Ureter (tissue), 1 donor: ENCODE measurements at places on chromosomes 6 and 20. TPM values are rescaled to one million over a fixed set of nuclear protein-coding genes. Genes with fewer than 3 reads are reported as not detected.

DNA sequence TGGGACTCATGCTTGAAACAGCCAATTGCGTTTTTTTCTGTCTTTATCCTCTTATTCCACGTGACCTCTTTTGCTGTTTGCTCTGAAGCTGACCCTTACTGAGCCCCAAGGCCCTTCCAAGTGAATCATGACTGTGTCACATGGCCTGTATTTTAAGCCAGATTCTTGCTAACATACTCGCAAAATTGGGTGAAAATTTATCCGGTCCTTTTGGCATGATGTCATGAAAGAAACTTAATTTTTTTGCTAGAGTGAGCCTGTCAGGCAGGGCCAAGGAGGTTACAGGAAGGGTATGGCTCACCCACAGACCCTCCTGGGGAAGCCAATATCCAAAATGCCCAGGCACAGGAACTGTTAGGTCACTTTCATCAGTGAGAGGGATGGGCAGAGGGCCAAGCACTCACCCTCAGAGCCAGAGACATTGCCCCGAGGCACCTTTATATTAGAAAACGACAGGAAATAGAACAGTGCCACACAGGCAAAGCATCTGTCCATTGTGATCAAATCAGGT, 296.7 kb downstream of the CDH26 start:
- DNase-seq, result no peak

DNA sequence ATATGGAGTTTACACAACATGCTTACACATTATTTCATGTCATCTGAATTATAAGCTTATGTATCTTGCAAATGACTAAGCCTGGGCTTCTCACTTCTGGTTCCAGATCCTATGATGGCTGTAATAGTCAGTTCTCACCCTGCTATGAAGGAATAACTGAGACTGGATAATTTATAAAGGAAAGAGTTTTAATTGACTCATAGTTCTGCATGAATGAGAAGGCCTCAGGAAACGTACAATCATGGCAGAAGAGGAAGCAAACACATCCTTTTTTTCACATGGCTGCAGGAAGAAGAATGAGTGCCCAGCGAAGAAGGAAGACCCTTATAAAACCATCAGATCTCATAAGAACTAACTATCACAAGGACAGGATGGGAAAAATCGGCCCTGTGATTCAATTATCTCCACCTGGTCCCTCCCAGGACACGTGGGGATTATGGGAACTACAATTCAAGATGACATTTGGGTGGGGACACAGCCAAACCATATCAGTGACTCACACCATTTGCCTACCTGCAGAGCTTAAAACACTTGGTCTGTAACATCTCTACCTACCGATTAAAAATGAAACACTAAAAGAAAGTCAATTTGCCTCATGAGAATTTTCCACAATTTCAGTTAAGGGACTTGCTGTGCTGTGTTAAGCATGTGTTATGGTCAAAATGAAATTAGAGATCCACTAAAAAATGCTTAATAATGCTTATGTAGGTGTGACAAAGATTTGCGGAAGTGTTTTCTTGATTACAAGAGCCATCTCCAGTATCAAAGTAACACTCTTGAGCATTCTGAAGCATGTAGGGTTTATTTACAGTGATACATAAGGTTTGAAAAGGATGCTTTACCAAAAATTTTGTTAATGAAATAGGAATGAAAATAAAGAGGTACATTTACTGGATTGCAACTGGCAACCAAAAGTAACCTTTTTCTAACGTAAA, 2.2 kb upstream of the RWDD1 start:
- DNase-seq, result no peak

GRCh38 chr6:133286765-133287164, 45.6 kb downstream of the EYA4 start:
- no peak for DNase-seq

GRCh38 chr6:143223895-143224294, 163.2 kb downstream of the AIG1 start:
- DNase-seq, result peak; percentile 60

DNA sequence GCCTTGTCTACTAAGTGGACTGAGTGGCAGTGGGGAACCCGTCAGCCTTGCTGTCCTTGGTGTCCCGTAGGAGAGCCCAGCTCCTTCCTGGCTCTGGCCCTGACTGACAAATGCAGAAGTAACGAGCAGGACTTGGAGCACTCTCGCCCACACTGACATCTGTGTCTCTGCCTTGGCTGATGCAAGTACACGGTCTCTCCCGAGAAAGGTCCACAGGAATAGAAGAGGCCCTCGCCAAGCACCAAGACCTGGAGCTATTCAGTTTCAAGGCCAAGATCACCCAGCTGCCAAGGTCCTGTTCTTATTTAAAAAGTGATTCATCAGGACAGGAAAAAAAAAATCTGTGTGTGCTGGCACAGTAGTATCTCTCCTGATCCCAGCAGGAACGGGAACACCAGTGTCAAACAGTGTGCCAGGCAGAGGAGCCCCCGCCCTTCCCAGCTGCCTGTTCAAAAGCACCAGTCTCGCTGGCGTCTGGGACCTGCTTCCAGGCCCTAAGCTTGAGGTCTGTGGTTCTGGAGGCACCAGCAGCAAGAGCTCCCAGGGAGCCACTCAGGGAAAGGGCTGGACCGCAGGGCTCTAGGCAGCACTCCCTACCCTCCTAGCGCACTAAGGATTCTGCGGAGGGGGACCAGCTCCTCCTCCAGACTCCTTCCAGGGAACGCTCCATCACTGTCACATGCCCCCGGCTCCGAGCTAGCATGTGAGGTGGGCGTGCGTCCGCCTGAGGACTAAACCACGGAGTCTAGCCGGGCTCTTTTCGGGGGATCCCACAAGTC, 376.9 kb downstream of the RNGTT start:
- DNase-seq, result no peak

- DNase-seq, result no peak
These were observed 35.6 kb downstream of the RIOK1 start for GRCh38 chr6:7424967-7425807.

Gene FAM83C
- total RNA-seq, result 4.0 TPM

Gene SLC26A8
- total RNA-seq, result 0.18 TPM

Gene ENPP4
- total RNA-seq, result 14.6 TPM

Gene BMP6
- 1.8 TPM for total RNA-seq
